Naive thymus-derived CD8-positive, alpha-beta T cell (primary cell): ENCODE measurements at places on chromosomes 4 and X.

DNA sequence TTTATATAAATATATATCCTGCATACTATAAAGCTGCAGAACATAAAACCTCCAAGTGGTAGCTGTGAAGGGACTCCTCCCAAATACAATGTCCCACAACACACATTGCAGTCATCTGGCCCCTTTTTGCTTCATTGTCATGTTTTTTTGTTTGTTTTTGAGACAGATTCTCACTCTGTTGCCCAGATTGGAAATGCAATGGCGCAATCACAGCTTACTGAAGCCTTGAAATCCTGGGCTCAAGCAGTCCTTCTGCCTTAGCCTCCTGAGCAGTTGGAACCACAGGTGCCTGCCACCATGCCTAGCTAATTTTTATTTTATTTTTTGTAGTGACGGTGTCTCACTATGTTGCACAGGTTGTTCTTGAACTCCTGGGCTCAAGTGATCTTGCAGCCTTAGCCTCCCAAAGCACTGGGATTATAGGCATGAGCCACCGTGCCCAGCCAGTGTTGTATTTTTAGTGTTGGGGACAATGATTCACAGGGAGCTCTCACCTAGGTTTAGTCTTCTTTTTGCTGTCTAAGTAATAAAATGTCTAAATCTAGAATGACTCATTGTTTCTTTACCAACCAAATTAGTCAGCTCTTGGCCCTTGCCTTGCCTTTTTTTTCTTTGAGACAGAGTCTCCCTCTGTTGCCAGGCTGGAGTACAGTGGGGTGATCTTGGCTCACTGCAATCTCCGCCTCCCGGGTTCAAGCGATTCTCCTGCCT, 24.0 kb upstream of the XIAP start:
- DNase-seq: no peak

DNA sequence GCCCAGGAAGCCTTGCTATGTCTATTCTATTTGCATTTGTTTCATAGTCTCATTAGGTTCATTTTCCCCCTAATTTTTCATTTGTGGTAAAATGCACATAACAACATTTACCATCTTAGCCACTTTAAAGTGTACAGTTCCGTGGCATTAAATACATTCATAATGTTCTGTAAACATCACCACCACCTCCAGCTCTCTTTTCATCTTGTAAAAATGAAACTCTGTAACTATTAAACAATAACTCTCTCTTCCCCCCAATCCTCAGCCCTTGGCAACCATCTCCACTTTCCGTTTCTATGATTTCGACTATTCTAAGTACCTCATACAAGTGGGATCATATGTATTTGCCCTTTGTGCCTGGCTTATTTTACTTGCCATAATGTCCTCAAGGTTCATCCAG, 19.9 kb downstream of the ARHGEF38 start:
- no peak for DNase-seq

DNA sequence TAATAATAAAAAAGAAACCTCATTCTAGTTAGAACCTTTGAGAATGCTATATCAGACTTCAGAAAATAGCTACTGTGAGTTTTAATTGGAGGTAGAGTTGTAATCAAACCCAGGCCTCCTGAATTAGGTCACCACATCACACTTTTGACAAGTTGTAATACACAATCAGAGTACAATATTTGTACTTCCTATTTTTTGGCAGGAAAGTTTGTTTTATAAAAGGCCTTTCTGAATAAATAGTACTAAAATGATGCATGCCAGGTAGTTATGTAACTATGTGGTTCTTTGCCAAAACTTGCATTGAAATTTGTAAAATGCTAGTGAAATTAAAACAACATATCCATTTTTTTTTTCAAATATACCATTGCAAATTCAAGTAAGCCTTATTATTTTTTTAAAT, 26.8 kb downstream of the ADH7 start:
- DNase-seq: no peak

DNA sequence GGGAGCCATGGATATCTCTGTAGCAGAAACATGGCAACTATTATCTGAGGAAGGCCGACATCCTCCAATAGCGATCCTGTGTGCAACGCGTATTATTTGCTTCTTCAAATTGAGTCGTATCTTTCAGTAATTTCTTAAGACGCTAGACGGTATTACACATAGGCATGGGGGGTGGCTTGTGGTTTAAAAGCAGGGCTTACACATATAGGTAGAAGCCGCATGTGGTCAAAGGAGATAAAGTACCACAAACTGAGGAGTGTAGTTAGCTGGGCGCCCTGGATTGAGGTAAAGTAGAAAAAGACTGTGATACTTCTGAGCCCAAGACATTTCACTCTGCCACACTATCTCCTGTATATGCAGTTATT, 94.6 kb downstream of the SORBS2 start:
- DNase-seq: no peak
